HT1080 (cell line): ENCODE measurements at places on chromosomes 16 and 17. TPM values are rescaled to one million over a fixed set of nuclear protein-coding genes. Genes with fewer than 3 reads are reported as not detected.

Gene TP53TG3C
- 0.23 TPM in 1 of 2 replicates, not detected in the other for total RNA-seq

DNA sequence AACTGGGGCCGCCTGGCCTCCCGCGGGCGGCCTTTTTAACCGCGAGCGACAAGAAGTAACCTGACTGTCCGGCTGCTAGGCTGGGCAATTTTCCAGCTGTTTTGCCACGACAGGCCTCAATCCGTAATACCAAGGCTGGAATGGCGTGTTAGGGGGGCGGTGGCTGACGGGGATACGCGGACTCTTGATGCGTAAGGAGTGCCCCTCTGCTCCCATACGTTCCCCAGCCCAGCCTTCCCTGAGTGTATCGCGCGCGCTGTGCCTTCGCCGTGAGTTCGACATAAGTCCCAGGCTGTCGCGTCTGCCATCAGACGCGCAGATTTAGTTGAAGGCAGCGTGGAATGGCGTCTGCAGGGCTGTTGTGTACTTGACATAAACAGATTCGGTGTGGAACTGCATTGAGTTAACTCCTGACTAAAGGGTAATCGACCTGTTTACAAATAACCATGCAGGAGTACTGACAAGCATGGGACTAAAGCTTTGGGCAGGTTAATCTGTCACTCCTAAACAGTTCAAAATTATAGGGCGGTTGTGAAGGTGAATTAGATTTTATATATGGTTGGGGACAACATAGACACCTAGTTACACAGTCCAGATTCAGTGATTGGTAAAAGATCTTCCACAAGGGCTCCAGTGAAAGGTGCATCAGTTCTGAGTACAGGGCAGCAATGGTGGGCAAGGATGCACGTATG lies 16.6 kb upstream of the ERN1 start:
- peak; percentile 38 for DNase-seq

Gene INCA1
- 0.08 TPM in 1 of 2 replicates, not detected in the other for total RNA-seq

GRCh38 chr17:65349916-65350315 lies 211.5 kb downstream of the AXIN2 start:
- DNase-seq, result no peak

Gene GHDC
- 11.6 and 13.3 TPM in 2 replicates for total RNA-seq

Gene CNGB1
- 0.32 and 0.50 TPM in 2 replicates for total RNA-seq

GRCh38 chr17:50218071-50218759 lies 16.8 kb upstream of the COL1A1 start:
- no peak for DNase-seq

Gene AANAT
- total RNA-seq, result 0.05 TPM in 1 of 2 replicates, not detected in the other

Gene NEK8
- total RNA-seq, result 3.2 and 4.5 TPM in 2 replicates

DNA sequence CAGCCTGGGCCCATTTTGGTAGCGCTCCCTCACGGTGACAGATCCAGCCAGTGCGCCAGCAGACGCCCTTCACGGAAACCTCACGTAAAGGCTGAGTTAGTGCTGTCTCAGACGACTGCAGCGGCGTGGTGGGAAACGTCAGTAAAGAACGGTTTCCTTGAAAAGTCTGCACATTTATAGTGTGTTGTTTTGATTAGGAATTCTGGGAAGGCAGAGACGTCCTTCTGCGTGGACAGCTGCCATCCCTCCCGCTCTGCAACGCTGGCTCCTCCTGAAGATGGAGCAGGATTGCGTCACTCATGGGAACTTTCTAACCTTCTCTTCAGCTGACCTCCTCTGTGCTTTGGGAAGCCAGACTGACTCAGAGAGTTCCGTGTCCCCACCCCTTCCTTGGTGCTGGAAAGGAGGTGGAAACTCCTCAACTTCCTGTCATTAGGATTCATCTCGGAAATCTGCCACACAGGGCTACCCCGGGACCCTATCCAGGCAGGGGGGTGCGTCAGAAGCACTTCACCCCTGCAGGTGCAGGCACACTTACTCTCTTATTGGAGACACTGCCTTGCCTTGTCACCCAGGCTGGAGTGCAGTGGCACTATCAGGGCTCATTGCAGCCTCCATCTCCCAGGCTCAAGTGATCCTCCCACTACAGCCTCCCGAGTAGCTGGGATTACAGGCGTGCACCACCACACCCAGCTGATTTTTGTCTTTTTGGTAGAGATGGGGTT lies 24.3 kb upstream of the CRISPLD2 start:
- DNase-seq, result peak; percentile 42

Gene PGP
- 40.0 and 50.1 TPM in 2 replicates for total RNA-seq

GRCh38 chr17:81287741-81288430 lies 7.2 kb downstream of the SLC38A10 start:
- DNase-seq, result no peak

DNA sequence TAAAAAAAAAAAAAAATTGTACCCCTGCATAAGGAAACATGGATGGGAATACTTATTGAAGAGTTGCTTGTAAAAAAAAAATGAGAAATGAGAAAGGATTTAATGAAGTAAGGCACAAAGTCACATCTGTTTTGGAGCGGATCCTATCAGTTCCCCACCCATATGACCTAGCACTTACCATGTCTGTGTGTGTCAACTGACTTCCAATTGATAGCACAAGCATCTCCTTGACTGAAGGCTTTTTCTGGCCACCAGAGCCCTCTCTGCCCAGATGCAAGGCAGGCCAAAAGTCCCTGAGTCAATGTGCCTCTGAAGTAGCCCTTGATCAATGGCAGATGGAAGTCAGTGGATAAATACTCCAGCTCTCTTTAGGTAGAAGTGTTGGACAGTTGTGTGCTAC lies 13.4 kb upstream of the NLK start:
- DNase-seq, result no peak

Gene ABCC11
- 0.40 TPM in 1 of 2 replicates, not detected in the other for total RNA-seq

- DNase-seq, result no peak
Observed at GRCh38 chr16:77373726-77374125, 61.1 kb downstream of the ADAMTS18 start.
